ENCODE measurements at places on chromosomes 3 and 15.

DNA sequence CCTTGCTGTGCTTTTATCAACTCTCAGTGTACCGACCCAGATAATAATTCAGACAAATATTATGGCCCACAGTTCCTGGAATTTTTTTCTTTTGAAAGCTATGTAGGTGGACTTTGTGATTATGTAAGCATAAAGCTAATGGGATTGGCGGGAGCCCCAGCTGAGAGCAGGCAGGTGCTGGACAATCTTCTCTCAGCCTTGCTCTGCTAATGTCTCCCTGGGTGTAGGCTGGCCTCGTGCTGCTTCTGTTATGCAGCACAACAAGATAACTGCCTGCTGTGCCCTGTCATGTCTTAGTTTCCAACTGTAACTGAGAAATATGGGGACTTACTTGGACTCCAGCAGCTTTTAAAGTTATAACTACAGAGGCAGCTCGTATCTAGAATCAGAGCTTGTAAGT, 415.0 kb downstream of the PDCD6IP start:
- DNase-seq, result no peak

GRCh38 chr15:66713843-66714508, 11.9 kb downstream of the SMAD6 start:
- no peak for DNase-seq

GRCh38 chr15:80162059-80162554, 9.3 kb downstream of the FAH start:
- DNase-seq, result no peak

DNA sequence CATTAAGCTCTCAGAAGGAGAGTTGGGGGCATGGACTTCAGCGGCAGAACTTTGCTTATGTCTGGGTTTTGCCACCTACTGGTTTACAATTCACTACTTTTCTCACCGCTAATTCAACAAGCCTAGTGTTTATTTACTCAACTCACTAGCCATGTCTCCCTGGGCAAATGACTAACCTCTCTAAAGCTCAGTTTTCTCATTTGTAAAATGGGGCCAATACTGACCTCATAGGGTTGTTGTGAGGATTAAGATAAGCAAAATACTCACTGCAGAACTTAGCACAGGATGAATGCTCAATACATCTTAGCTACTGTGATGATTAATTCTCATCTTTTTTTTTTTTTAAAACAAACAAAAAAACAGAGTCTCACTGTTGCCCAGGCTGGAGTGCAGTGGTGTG, 106.3 kb downstream of the CADPS start:
- DNase-seq, result no peak

DNA sequence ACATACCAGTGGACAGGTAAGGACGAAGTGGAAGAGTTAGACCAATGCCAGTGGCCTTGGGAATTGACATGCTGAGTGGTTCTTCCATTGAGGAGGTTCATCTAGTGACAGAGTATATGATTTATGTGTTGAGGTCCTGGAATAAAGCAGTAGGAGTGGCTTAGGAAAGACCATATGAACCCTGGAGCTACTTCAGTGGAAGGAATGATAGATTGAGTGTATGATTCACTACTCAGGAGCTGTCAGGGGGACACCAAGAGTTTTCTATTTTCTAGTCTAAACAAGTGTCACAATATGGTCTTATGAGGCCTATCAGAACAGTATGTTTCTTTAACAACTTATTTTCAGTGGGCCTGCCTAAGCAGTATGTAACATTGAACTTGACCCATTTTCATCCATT, 63.9 kb downstream of the NME9 start:
- no peak for DNase-seq

DNA sequence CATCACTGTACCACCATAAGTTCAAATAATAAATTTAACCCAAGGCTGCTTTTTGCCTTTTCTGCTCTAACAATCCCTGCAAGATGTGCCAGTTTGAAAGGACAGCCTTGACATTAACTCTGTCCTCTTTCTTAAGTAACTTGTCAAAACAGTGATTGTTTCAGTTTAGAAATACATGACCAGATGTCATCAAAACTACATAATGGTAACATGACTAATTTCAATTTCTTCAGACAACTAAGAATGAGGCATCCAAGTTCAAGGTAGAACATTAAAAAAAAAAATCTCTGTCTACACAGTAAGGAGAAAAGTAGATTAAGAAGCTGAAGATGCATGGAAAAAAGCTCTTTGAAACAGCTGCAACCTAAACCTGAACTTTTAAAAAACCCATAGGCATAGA, 47.4 kb downstream of the SHQ1 start:
- DNase-seq, result no peak

GRCh38 chr3:140292170-140292569, 357.2 kb downstream of the CLSTN2 start:
- DNase-seq, result no peak

DNA sequence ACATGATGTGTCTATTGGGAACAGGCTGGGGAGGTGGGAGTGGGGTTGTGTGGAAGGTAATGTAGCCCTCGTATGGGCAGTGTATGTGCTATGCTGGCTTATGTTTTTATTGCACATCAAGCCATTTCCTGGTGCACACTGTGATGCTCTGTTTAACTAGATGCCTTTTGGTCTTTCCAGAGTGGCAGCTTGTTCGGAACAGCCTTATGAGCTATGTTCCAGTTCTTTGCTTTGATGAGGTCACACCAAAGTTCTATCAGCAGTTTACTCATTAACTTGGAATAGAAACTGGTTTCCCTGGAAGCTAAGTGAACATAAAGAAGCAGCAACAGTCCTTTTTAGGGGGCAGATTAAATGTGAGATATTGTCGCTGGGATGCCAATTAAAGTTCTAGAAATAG, 133.9 kb downstream of the DIPK2A start:
- DNase-seq, result no peak

- no peak for DNase-seq
These were observed 3.7 kb downstream of the ACVR2B start for GRCh38 chr3:38457111-38458003.

GRCh38 chr3:117137065-117137464, 427.5 kb downstream of the TUSC7 start:
- DNase-seq, result no peak

DNA sequence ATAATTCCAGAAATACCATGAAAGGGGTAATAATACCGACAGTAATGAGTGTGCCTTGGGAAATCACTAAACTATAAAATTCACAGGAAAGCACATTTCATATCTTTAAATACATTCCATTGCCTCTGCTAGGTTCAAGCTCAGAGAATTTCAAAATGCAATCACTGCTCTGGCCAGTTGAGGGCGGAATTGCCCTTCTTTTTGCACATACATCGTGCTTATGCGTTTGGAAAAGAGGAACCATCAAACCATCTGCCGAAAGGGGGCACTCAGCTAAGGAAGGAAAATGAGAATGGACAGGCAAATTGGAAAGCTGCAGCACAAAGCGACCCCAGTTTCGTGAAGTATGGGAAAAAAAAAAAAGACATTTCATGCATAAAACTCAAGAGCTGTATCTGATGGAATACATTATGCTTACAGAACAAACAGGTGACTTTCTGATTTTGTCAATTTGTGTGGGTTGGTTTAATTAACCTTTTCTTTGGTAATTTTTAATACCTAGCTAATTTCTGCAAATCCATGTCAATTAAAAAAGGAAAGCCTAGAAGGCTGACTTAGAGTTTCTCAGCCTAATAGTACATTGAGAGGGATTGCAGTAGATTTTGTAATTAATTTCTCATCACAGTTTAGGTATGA, 61.4 kb downstream of the TUSC7 start:
- peak; percentile 69 for DNase-seq
